Effector CD4-positive, alpha-beta T cell (primary cell): ENCODE measurements at places on chromosomes 5 and 9.

DNA sequence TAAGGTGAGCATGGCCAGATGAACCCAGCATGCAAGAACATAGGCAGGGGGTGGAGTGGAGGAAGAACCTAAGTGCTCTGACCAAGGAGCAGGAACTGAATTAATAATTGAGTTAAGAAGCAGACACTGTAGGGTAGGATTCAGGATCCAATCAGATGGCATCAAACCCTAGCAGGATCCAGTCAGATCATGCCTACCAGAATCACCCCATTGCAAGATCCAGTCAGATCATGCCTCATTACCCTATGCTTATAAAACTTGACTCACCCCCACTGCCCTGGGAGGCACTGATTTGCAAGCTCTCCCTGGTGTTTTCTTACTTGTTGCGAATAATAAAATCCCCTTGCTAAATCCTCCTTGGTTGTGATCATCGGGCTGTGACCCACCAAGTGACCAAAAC is 19.7 kb downstream of the TUSC1 start:
- no peak for DNase-seq

DNA sequence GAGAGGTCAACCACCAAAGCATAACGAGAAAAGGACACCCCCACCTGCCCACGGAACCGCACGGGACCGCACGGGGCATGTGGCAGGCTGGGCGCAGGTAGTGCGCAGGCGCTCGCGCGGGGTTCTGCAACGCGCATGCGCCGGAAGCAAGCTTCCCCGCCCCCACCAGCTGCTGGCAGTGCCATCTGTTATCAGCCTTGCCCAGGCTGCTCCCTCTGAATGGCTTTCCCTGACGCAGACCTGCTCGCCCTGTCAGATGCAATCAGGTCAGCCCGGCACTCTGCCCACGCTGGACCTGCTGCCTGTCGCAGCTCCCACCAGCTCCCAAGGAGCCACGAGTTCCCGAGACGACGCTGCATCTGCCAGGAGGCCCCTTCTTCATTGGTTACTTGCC is 22.8 kb downstream of the PTCH1 start:
- DNase-seq = no peak

DNA sequence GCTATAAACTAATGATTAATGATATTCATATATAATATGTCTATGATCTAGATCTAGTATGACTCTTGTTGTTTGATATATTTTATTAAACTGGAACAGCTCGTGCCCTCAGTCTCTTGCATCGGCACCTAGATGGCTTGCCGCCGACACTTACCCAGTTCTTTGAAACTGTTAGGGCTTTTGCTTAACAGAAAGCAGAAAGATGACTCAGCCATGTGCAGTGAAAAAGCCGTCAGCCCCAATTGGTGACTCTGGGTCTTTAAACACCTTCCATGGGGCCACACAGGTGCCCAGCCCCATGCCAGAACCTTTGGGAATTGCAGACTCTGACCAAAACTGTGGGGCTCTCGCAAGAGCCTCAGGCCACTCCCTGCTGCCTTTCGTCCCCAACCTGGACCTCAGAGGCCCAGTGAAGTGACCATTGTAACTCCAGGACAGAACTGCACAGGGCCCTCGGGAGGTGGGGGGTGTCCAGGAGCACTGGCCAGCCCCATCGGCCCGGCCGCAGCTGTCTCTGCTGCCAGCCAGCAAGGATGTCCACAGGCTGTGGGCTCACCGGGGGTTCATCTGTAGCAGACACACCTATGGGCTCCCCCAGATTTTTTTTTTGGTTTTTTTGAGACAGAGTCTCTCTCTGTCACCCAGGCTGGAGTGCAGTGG is 7.8 kb downstream of the LCN10 start:
- DNase-seq = no peak

GRCh38 chr9:90393365-90394152 is 249.1 kb downstream of the DIRAS2 start:
- no peak for DNase-seq

DNA sequence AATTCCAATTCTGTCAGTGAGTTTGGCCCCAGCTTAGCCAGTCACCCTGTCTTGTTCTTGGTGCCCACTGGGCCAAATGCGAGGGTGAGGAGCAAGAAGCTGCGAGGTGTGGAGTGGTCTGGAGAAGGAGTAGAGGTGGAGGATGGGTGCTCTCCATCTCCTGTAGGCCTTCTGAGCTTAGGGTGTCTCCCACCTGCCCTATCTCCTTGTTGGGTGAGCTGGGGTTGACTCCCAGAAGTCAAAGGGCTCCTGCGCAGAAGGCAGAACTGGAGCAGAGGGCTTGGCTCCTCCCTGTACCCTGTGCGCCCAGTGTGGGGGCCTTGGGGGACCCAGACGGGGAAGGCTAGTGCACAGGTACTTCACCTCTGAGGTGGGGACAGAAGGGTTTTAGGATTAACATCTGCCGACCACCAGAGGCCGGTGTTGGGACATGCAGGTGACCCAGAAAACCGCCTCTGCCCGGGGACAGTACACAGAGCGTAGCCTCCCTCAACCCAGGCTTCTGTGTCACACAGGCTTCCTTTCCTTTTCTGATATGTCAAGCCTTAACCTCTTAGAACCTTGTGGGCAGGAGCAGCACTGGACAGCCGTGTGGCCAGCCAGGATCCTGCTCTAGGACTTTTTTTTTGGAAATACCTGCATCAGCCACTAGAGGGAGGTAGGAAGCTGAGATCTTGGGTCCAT is 16.9 kb downstream of the IL5 start:
- peak; percentile 8 for DNase-seq

GRCh38 chr9:93119953-93120845 is 13.9 kb downstream of the NINJ1 start:
- DNase-seq = no peak

- no peak for DNase-seq
Measured at GRCh38 chr5:13246053-13246452, 698.4 kb downstream of the DNAH5 start.

- no peak for DNase-seq
Measured at GRCh38 chr5:124721229-124721735, 25.2 kb downstream of the ZNF608 start.
